ENCODE measurements at places on chromosomes 6 and 20. TPM values are rescaled to one million over a fixed set of nuclear protein-coding genes. Genes with fewer than 3 reads are reported as not detected.

GRCh38 chr6:139939189-139939979 lies 564.9 kb upstream of the CITED2 start:
- no peaks in the 10 kb centered on the region for H3K36me3 ChIP-seq
- H3K27me3 ChIP-seq, result no peaks in the 10 kb centered on the region
- no peaks in the 10 kb centered on the region for H3K4me1 ChIP-seq
- no peak overlapping the region for H3K4me3 ChIP-seq

DNA sequence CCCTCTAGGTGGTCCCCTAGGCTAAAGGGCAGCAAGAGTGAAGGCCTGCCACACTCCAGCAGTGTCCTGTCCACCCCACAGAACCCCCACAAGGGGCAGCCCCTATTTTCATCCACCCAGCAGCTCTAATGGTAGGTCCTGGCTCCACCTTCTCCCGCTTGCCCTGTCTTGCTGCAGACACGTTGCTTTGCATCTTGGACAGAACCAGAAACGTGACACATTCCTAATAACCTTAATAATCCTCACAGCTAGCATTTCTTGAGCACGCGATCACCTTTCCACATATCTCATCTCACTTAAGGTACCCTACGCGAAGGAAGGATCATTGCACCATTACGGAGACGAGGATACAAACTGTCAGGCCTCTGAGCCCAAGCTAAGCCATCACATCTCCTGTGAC lies 11.7 kb upstream of the SLC22A23 start:
- DNase-seq, result no peak
- no peaks in the 10 kb centered on the region for H3K27me3 ChIP-seq
- no peaks in the 10 kb centered on the region for H3K4me1 ChIP-seq
- H3K36me3 ChIP-seq, result no peaks in the 10 kb centered on the region
- H3K4me3 ChIP-seq, result no peak overlapping the region

GRCh38 chr6:4316867-4317400 lies 181.6 kb upstream of the ECI2 start:
- H3K36me3 ChIP-seq, result no peaks in the 10 kb centered on the region
- peak overlapping the region; percentile 50 for H3K4me3 ChIP-seq
- H3K27me3 ChIP-seq, result no peaks in the 10 kb centered on the region
- no peak for DNase-seq
- H3K4me1 ChIP-seq, result no peaks in the 10 kb centered on the region

DNA sequence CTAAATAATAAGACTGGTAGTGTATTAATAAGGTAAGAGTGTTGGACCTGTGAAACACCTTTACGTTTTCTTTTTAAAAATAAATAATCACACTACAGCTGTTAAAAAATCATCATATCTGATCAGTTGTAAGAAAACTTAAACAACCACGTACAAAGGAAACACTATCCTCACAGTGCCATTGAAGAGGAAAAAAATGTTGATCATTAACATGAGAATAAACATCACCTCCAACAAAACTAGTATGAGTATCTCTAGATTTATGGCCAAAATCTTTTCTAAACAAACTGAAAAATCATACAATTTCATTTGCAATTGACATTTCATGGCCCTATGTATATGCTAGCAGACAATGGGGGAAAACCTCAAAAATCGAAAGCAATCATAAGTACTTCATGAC lies 590 bp downstream of the EYS start:
- H3K27ac ChIP-seq, result no peak overlapping the region
- H3K36me3 ChIP-seq, result no peaks in the 10 kb centered on the region
- H3K27me3 ChIP-seq, result no peaks in the 10 kb centered on the region
- no peak for DNase-seq

- H3K4me3 ChIP-seq, result no peak overlapping the region
- peaks cover 4% of the 10 kb centered on the region for H3K36me3 ChIP-seq
- DNase-seq, result no peak
- H3K27me3 ChIP-seq, result no peaks in the 10 kb centered on the region
Measured at GRCh38 chr20:48983423-48984400, 62.2 kb downstream of the ARFGEF2 start.

GRCh38 chr20:59579404-59580145 lies 24.8 kb upstream of the PHACTR3 start:
- DNase-seq, result no peak
- H3K27me3 ChIP-seq, result peaks cover 3% of the 10 kb centered on the region
- H3K4me1 ChIP-seq, result no peaks in the 10 kb centered on the region
- no peak overlapping the region for H3K27ac ChIP-seq

DNA sequence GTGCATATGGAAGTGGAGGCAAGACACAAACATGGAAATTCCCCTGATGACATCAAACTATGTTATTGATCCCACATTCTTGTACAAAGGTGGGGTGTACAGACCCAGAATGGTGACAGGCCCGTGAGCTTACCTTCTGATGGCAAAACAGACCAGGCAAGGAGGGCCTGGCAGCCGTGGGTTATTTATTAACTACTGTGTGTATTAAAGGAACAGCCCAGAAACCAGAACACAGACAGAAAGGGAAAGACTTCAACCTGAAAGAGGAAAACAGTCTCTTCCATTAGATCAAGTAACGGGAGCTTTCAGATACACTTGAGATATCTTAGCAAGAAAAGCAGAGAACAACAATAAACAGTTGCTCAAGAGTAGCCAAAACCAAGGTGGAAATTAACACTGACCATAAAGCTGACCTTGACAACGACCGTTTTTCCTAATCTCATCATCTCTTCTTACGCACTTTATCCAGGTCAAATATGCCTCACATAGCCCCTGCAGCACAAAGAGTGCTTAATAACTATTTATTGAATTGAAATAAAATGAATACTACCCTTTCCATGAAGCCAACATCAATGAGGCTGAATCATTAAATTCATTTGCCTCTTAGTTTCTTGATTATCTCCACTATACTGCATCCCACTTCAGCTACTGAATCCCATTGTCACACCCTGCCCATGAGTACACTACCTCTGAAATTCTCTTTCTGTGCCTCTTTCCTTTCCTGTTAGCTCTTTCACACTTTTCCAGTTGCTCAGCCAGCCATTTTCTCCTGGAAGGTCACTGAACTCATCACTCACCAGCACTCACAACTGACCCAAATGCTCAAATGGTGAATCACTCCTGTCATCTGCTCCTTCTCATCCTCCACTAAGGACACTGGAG lies 67.4 kb downstream of the MOXD1 start:
- no peaks in the 10 kb centered on the region for H3K27me3 ChIP-seq
- H3K4me3 ChIP-seq, result no peak overlapping the region
- H3K27ac ChIP-seq, result no peak overlapping the region
- no peaks in the 10 kb centered on the region for H3K4me1 ChIP-seq

- no peak for DNase-seq
- H3K27ac ChIP-seq, result no peak overlapping the region
- no peaks in the 10 kb centered on the region for H3K36me3 ChIP-seq
- H3K27me3 ChIP-seq, result no peaks in the 10 kb centered on the region
Measured at GRCh38 chr20:54746796-54747195, 271.4 kb downstream of the DOK5 start.

- H3K4me1 ChIP-seq, result peaks cover 6% of the 10 kb centered on the region
- DNase-seq, result peak; percentile 43
- H3K27me3 ChIP-seq, result no peaks in the 10 kb centered on the region
- no peak overlapping the region for H3K27ac ChIP-seq
- H3K4me3 ChIP-seq, result no peak overlapping the region
Measured at GRCh38 chr6:170125456-170126300, 165.2 kb downstream of the DLL1 start.

DNA sequence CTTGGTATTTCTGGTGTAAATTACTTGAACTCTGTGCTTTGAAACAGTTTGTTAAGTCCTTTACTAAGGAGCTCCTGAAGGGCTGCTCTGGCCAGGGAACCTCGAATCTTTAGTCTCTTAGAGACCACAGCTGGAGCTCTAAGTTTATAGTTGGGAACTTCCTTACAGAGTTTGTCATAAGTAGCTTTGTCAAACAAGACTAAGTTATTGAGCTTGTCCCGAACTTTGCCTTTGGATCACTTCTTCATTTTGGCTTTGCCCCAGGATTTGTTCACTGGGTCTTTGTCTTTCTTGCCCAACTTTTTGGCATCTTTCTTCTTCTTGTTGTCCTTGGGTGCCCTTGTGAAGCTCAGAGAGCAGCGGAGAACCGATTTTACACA lies 64.8 kb downstream of the FAM50B start:
- peak overlapping the region; percentile 91 for H3K27ac ChIP-seq
- no peaks in the 10 kb centered on the region for H3K4me1 ChIP-seq
- H3K27me3 ChIP-seq, result no peaks in the 10 kb centered on the region
- no peak overlapping the region for H3K4me3 ChIP-seq
- no peak for DNase-seq

DNA sequence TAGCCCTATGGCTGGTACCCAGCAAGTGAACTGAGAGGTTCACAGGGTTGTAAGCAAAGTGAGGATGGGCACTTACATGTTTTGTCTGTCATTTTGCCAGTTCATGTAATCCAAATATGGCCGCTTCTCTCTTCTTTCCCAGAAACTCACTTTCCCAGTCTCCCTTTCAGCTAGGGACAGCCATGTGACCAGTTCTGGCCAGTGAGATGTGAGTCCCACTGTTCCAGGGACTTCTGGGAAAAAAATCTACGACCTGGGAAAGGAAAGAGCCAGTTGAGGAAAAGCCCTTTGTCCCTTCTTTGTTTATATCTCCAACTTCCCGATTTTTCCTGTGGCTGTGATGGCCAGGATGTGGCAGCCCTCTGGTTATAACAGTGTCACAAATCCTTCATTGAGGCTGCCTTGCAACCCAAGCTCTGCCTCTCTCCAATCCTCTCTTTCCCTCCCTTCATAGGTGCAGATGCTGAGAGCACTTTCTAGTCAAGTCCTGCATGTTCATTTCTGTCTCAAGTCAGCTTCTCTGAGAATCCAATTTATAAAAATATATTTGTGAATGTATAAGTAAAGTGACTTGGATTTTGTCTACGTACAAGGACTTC lies 148.6 kb upstream of the ZFP64 start:
- no peaks in the 10 kb centered on the region for H3K27me3 ChIP-seq
- H3K36me3 ChIP-seq, result no peaks in the 10 kb centered on the region
- no peak overlapping the region for H3K4me3 ChIP-seq
- no peak for DNase-seq
- H3K4me1 ChIP-seq, result no peaks in the 10 kb centered on the region

- no peaks in the 10 kb centered on the region for H3K4me1 ChIP-seq
- no peak overlapping the region for H3K4me3 ChIP-seq
- peak overlapping the region; percentile 78 for H3K27ac ChIP-seq
- no peaks in the 10 kb centered on the region for H3K27me3 ChIP-seq
- H3K36me3 ChIP-seq, result no peaks in the 10 kb centered on the region
- no peak for DNase-seq
Measured at GRCh38 chr20:4022386-4023286, 7.3 kb upstream of the RNF24 start.

GRCh38 chr20:13220904-13221297 lies at the start of gene ISM1:
ISM1 (plus strand) TSS chr20:13221274; CDS start chr20:13221777, 503 bp downstream.
- DNase-seq, result peak; percentile 39
- H3K4me1 ChIP-seq, result no peaks in the 10 kb centered on the region
- no peaks in the 10 kb centered on the region for H3K36me3 ChIP-seq
- peaks cover 16% of the 10 kb centered on the region for H3K27me3 ChIP-seq
- peak within 1 kb of the TSS; percentile 66 for H3K4me3 ChIP-seq
- H3K27ac ChIP-seq, result peak within 1 kb of the TSS; percentile 88

GRCh38 chr20:18176318-18176785 lies 38.7 kb downstream of the KAT14 start:
- no peaks in the 10 kb centered on the region for H3K36me3 ChIP-seq
- DNase-seq, result no peak
- no peaks in the 10 kb centered on the region for H3K4me1 ChIP-seq
- no peak overlapping the region for H3K4me3 ChIP-seq
- no peaks in the 10 kb centered on the region for H3K27me3 ChIP-seq
- no peak overlapping the region for H3K27ac ChIP-seq

- H3K4me3 ChIP-seq, result no peak overlapping the region
- DNase-seq, result no peak
- no peak overlapping the region for H3K27ac ChIP-seq
- no peaks in the 10 kb centered on the region for H3K36me3 ChIP-seq
- H3K4me1 ChIP-seq, result no peaks in the 10 kb centered on the region
Measured at GRCh38 chr6:166782520-166782919, 155.5 kb upstream of the RPS6KA2 start.

DNA sequence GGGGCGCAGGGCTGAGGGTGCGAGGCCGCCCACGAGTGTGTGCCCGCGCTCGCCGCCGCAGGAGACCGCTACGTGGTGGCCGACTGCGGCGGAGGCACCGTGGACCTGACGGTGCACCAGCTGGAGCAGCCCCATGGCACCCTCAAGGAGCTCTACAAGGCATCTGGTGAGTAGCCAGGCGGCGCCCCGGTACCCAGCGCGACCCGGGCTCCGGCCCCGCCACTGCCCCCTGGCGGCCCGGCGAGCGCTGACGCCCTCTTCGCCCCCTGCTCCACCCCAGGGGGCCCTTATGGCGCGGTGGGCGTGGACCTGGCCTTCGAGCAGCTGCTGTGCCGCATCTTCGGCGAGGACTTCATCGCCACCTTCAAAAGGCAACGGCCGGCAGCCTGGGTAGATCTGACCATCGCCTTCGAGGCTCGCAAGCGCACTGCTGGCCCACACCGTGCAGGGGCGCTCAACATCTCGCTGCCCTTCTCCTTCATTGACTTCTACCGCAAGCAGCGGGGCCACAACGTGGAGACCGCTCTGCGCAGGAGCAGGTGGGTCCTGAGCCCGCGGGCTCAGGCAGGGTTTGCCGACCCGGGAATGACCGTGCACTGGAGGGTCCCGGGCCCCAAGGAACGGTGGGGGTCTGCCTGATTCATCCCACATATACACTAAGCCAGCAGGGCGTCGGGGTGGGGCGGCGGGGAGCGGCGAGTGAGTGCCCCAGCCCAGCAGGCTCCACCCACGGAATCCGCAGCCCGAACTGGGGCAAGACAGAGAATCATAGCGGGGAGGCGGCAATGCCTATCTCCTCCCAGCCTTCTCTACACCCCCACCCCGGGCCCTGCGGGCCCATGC lies 17.4 kb downstream of the HSPA12B start:
- no peaks in the 10 kb centered on the region for H3K36me3 ChIP-seq
- H3K27me3 ChIP-seq, result peaks cover 21% of the 10 kb centered on the region
- no peaks in the 10 kb centered on the region for H3K4me1 ChIP-seq
- no peak overlapping the region for H3K27ac ChIP-seq
- no peak for DNase-seq
- peak overlapping the region; percentile 48 for H3K4me3 ChIP-seq

GRCh38 chr20:35630636-35631035 lies 15.0 kb downstream of the SPAG4 start:
- H3K27me3 ChIP-seq, result no peaks in the 10 kb centered on the region
- no peaks in the 10 kb centered on the region for H3K4me1 ChIP-seq
- H3K27ac ChIP-seq, result no peak overlapping the region
- DNase-seq, result no peak

- H3K4me1 ChIP-seq, result no peaks in the 10 kb centered on the region
- H3K36me3 ChIP-seq, result no peaks in the 10 kb centered on the region
- no peak overlapping the region for H3K27ac ChIP-seq
- no peak overlapping the region for H3K4me3 ChIP-seq
- peaks cover 10% of the 10 kb centered on the region for H3K27me3 ChIP-seq
Measured at GRCh38 chr20:59770851-59771250, 162.6 kb downstream of the SYCP2 start.

- H3K36me3 ChIP-seq, result no peaks in the 10 kb centered on the region
- no peak overlapping the region for H3K4me3 ChIP-seq
- no peak overlapping the region for H3K27ac ChIP-seq
- H3K4me1 ChIP-seq, result no peaks in the 10 kb centered on the region
Measured at GRCh38 chr6:111761783-111762312, 111.4 kb downstream of the FYN start.

EFCAB8 gene
- 0.32 TPM for total RNA-seq

TFAP2D gene
- total RNA-seq, result not detected

NKX2-4 gene
- total RNA-seq, result not detected

UBR2 gene
- total RNA-seq, result 33.8 TPM

FLRT3 gene
- 6.2 TPM for total RNA-seq

SRSF12 gene
- not detected for total RNA-seq

CRISP2 gene
- total RNA-seq, result not detected

GTSF1L gene
- total RNA-seq, result not detected

ADGRB3 gene
- 2.3 TPM for total RNA-seq

RBBP8NL gene
- 2.0 TPM for total RNA-seq

PNPLA1 gene
- total RNA-seq, result not detected

DEFB132 gene
- 0.33 TPM for total RNA-seq

ANKRD66 gene
- total RNA-seq, result not detected

BPIFB1 gene
- 0.66 TPM for total RNA-seq

TCF19 gene
- 2.3 TPM for total RNA-seq
